ENCODE measurements at places on chromosomes 5 and 9.

DNA sequence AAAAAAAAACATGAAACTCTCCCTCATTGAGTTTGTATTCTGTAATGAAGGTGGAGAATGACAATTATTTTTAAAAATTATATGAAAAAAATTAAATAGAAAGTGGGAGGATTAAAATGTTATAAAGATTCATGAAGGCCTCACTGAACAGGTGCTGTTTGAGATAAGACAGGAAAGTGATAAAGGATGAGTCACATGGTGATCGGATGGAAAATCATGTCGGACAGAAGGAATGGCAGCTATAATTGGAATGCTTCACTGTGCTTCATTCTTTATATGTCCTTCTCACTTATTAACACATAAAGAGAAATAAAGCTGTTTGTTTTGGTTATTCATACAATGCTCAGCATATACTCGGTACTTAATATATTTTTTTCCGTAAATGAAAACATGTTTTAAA, 464.5 kb upstream of the RGMB start:
- DNase-seq: no peak

- no peak for DNase-seq
These were observed at the start of gene PCDH1 for GRCh38 chr5:141878186-141878710. TSS of gene PCDH1 (minus strand) at chr5:141878410. CDS start at chr5:141878262, 148 bp downstream.

DNA sequence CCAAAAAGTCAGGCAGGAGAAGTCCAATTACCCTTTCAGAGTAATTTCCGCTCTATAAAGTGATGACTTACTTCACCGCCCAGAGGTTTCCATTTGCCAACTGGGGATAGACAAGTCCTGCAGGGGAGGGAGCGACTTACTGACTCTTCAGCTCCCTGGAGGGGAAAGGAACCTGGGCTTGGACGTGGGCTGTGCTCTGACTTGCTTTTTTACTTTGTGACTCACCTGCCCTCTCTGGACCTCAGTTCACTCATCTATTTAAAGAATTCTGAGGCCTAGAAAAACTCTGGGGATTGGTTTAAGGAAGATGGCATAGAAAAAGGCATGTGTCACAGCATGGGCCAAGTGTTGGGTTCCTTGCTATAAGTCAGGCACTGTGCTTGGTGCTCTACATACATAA, 180.4 kb upstream of the TRIM32 start:
- DNase-seq: no peak

GRCh38 chr5:111003623-111004022, 67.9 kb upstream of the TSLP start:
- no peak for DNase-seq
